Pulmonary artery endothelial cell (primary cell): ENCODE measurements at places on chromosomes 1 and 21. TPM values are rescaled to one million over a fixed set of nuclear protein-coding genes. Genes with fewer than 3 reads are reported as not detected.

The CRYZL1 gene
- 29.3 and 34.8 TPM in 2 replicates for total RNA-seq

- DNase-seq: no peak
These were observed 19.9 kb upstream of the SHCBP1L start for GRCh38 chr1:182972829-182973228.

GRCh38 chr1:119387858-119388257 is 19.3 kb downstream of the HAO2 start:
- DNase-seq: no peak

- DNase-seq: no peak
These were observed 37.9 kb downstream of the OMA1 start for GRCh38 chr1:58508629-58509028.

The ORC1 gene
- total RNA-seq: 8.6 and 12.8 TPM in 2 replicates

- DNase-seq: no peak
These were observed 64.7 kb upstream of the FGGY start for GRCh38 chr1:59232216-59232615.
